Left renal pelvis (tissue), 4 donors: ENCODE measurements at places on chromosomes 12 and 14. TPM values are rescaled to one million over a fixed set of nuclear protein-coding genes. Genes with fewer than 3 reads are reported as not detected.

The B4GALNT3 gene
- 22.2 TPM for polyA plus RNA-seq

The NKX2-1 gene
- not detected for polyA plus RNA-seq

DNA sequence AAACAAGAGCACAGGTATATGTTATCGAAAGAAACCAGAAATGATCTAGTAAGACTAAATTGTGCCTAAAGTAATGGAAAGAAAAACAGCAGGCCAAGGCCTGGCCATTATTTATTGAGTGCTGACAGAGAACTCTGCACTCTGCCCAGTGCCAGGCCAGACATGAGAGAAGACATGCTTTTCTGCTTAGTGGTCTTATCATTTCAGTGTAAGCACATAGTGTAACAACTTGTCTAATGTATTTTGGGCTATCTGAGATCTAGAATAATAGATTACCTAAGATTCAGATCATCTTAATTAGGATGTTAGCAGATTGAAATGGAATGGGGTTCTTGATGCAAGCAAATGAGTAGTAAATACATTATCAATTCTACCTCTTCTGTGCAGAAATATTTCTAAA lies 278.3 kb downstream of the AKAP6 start:
- no peak for DNase-seq

DNA sequence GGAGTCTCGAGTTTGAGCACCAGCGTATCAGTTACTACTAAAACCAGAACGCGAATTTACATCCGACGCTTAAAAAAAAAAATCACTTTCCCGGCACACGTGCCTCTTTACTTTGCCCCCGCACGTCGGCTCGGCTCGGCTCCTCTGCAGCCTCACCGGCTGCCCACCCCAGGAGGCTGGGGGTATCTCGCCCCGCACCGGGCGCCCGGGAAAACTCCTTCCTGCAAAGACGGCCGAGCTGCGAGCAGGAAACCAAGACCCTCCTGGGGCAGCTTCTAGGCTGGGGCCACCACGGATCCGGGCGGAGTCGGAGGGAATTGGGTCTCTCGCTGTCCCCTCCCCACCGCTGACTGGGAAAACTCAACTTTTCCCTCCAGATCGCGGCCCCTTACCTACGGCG lies 610 bp downstream of the VSIG10 start:
- DNase-seq: peak; percentile 23

- no peak for DNase-seq
Observed at GRCh38 chr12:62481843-62482540, 15.4 kb downstream of the MON2 start.

- DNase-seq: no peak
Observed at GRCh38 chr12:111453071-111453989, 47.6 kb downstream of the SH2B3 start.

DNA sequence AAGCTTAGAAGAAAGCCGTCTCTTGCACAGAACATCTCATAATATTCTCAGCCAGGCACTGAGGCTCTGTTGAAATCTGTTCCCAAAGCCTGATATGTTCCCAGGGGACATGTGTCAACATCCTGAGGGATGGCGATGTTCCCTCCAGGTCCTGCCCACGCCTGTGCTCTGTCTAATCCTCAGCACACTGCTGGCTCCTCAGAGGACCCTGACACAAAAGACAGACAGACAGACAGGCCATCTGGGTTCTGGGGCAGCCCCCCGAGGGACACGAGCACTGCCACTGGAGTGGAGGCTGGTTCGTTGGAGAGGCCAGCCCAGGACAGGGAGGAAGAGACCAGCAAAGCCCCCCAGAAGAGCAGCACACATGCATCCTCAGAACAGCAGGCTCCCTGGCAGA lies 27.8 kb downstream of the CHGA start:
- no peak for DNase-seq

DNA sequence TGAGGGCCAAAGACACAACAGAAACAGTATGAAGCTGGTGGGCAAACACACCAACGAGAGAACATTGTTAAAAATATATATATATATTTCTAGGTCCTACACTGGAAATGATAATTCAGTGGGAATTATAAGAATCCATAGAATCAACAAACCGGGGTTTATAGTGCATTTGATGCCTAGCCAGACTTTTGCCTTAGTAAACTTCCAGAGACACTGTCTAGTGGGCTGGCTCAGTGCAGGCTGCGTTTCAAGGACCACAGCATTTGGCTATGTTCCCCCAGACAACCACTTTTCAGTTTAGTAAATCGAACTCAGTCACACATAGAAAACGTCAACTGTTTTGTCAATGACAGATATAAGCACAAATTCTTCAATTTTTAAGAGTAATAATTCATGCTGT lies 41.9 kb downstream of the SLC38A4 start:
- DNase-seq: no peak

- DNase-seq: no peak
Observed at GRCh38 chr14:77124345-77125280, 17.0 kb downstream of the ZDHHC22 start.

- DNase-seq: no peak
Observed at GRCh38 chr12:31835276-31835882, 106.6 kb upstream of the AMN1 start.

DNA sequence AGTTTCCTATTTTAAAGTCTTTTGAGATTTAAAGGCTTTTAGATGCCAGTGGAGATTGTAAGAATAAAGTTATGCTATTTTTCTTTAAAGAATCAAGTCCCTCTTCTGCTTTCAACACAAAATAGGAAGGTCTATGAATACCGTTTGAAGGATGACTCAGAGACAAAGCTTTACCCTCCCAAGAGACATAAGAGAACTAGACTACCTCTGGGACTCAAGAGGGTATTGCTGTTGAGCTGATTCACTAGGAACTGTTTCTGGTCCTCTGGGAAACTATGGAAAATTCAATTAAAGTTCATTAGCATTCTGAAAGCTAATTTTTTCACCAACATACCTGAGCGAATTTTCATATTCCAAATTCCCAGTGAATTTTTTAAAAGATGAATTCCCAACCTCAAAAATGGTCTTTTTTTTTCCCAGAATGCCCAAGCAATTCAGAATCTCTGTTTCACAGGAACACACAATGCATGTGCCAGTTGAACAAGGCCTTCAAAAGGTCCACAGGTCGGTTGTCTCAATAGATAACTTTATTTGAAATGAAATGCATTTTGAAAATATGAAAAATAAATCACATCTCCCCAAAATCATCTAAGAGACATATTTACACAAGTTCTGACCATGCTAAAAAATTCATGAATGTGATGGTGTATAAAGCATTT lies 6.5 kb downstream of the PHLDA1 start:
- DNase-seq: no peak

GRCh38 chr12:121580959-121581685 lies at the start of gene KDM2B:
TSS of gene KDM2B (minus strand) at chr12:121581023. CDS start at chr12:121580911, 112 bp downstream.
- DNase-seq: no peak
